ENCODE measurements at places on chromosomes 12 and 14. TPM values are rescaled to one million over a fixed set of nuclear protein-coding genes. Genes with fewer than 3 reads are reported as not detected.

DNA sequence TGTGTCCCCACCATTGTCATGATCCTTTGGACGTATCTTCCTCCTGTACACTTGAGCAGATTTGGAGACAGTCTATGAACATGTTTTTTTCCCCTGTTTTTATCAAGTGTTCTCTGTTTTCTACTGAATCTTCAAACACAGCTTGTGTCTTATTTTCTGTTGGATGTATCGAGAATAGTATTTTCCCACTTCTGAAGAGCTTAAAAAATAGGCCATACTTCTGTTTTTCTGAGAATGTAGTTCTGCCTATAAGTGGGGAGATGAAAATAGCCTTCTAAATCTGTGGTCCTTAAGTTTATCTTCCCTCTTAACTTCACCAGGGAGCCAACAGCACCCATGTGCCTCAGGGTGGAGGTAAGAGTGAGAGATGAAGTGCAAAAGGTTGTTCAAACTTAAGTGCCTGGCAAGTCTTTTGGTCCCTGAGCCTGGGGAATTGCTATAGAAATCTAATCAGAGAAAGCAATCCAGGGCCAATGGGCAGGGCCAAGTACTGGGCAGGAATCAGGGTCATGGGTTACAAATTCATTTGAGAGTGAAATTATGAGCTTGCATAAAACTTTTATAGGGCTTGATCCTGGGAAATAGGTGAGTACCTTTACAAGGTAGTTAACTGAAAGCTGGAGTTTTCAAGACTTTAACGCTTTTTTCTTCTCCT, 58.9 kb downstream of the ARF6 start:
- DNase-seq: no peak

The MOAP1 gene
- 38.5 TPM for total RNA-seq

DNA sequence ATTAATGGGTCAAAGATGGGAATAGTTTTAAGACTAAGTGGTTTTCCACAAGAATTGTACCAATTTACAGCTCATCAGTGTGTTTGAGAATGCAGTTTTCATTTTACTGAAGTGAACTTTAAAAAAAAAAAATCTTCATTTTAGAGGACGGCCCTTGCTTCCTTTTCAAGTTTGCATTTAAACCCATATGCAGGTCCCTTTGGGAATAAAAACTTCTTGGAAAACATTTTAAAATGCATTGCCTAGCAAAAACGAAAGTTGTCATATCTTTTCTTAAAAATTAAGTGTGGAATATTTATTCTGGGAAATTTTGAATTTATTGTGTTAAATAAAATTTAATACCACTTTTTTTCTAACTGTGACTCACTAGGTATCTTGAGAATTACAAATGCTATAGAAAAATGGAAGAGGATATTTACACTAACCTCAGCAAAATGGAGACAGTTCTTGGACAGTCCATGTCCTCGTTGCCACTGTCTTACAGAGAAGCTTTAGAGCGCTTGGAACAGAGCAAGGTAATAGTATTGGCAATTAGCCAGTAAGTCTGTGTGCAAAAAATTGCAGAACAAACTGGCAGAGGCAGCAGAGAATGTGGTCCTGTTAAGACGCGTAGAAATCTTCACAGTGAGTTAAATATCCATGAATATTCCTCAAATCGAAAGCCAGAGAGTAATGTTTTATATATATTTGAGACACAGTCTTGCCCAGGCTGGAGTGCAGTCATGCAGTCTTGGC, 209.7 kb downstream of the SYNE2 start:
- no peak for DNase-seq

The EAPP gene
- 35.5 TPM for total RNA-seq

DNA sequence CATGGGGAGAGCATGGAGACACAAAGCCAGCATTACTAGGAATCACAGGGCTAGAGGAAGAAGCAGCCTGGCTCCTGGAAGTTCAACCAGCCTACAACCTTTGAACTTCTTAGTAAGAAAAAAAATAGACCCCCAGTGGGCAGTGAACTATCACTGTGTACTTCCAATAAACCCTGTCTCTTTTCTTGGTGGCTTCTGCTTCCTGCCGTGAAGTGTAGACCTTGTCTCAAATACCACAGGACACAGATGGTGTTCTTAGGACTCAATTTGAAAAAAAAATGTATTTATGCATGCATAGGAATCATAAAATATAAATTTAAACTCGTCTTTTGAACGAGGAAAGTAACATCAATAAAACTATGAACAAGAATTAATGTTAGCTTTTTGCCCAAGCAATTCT, 3.6 kb upstream of the PTGER2 start:
- no peak for DNase-seq

- DNase-seq: no peak
These were observed 165.3 kb downstream of the ALX1 start for GRCh38 chr12:85445060-85445938.

DNA sequence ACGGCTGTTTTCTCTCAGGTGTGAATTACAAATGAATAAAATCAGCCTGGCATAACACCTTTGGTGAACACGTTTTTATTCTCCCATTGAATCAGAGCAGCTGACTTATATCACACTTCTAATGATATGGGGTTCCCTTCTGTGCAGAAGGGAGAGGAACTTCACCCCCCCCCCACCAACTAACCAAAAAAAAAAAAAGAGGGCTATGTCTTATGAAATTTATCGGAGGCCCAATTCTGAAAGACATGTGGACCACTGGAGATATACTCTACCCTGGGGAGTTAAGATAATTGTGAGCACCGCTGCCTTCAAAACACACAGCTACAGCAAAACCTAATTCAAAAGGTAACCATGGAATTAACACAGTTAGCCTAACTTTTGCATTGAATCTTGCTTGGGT, 4.6 kb downstream of the BCL11B start:
- DNase-seq: no peak

The GALNT9 gene
- total RNA-seq: not detected

The TEX52 gene
- total RNA-seq: under 0.01 TPM

- no peak for DNase-seq
These were observed 100.4 kb downstream of the RFLNA start for GRCh38 chr12:124395284-124395752.

The MMP14 gene
- 1.6 TPM for total RNA-seq

GRCh38 chr14:76844223-76844622, 18.0 kb downstream of the LRRC74A start:
- DNase-seq: peak; percentile 42

The DYNC1H1 gene
- total RNA-seq: 455 TPM

- DNase-seq: no peak
These were observed 279.6 kb downstream of the NUAK1 start for GRCh38 chr12:105858981-105859710.

DNA sequence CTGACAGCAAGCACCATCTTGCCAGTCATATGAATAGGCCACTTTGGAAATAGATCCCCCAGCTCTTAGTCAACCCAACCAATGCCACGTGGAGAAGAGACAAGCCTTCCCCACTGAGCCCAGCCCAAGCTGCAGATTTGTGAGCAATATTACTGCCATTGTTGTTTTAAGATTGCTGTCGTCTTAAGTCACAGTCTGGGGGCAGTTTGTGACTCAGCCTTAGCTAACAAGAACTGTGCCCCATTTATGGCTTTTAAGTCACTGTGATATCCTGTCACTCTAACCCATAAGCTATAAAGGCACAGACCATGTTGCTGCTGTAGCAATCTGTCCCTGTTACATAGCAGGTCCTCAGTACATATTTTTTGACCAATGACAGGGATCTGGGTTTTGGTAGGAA, 464.2 kb downstream of the MED13L start:
- no peak for DNase-seq

The LRRC10 gene
- not detected for total RNA-seq

GRCh38 chr12:43106355-43106754, 445.6 kb downstream of the ADAMTS20 start:
- DNase-seq: no peak

DNA sequence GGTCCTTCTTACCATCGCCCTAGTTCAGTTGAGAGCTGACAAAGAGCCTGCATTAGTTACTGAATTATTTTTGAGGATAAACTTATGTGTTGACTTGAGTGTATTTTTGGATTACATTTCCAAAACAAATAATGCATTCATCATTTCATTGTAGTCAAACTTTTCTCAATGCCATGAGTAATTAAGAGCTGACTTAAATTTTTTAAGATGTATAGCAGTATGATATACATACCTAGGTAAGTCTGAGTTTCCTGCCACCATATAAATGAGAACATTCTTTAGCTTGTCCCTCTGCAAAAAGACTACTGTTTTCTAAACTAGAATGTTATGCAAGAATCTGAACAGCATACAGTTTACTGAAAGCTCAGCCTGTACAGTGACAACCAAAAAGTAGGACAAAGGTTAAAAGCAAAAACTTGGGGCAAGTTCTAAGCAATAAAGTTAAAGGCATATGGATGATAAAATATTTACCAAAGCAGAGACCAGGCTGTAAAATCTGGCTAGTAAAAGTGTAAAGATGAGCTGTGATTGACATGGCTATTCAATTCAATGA, 82.1 kb upstream of the FERMT2 start:
- no peak for DNase-seq

- DNase-seq: no peak
These were observed 7.5 kb downstream of the UTP20 start for GRCh38 chr12:101287357-101287756.

- DNase-seq: no peak
These were observed 116.3 kb upstream of the FKBP4 start for GRCh38 chr12:2678426-2678825.

- no peak for DNase-seq
These were observed 100.2 kb downstream of the SYNE2 start for GRCh38 chr14:63952933-63953437.

DNA sequence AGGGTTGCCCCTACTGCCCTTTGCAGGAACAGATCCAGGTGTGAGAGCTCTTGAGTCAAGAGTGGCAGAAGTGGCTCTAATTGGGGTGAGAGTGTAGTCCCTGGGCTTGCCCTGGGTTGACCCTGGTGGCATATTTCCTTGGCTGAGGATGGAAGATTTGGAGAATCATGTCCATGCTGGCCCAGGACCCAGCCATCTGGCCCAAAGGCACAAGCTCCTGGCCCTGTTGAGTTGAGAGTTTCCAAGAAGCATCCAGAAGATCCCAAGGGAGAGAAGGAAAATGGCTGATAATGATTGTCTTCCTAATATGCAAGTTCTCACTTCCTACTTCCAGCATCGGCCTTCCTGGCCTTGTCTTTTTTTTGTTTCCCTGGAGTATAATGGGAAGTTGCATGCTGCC, 55.5 kb upstream of the SRSF5 start:
- no peak for DNase-seq

DNA sequence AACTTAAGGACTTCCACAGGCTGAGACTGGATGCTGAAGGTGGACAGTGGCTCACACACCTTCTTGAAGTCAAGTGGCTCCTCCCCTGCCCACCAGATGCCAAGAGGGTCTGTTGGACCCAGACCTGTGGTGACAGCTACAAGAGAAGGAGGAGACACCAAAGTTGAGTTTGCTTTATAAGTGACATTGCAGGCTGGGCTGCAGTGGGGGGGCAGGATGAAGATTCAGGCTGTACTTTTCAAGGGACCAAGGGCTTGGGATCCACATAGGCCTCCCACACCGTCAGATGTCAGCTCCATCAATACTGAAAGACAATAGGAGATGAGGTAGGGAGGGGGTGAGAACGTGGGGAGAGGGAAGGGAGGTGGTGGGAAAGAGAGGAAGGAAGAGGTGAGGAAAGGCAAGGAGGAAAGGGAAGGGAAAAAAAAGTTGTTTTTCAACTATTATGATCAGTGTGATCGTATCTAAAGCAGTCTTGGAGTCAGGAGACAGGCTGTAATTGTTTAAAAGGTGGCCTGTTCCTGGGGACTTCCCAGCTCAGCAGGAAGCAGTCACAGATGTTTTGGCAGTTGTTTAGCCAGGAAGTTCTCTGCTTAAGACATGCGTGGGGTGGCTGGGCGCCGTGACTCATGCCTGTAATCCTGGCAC, 84.1 kb upstream of the RESF1 start:
- peak; percentile 90 for DNase-seq

- no peak for DNase-seq
These were observed 41.3 kb upstream of the ANO6 start for GRCh38 chr12:45174595-45174994.

GRCh38 chr14:79405512-79405910, 805.8 kb downstream of the DIO2 start:
- no peak for DNase-seq

The KLRC1 gene
- total RNA-seq: not detected

- DNase-seq: no peak
These were observed 29.7 kb upstream of the ATP2A2 start for GRCh38 chr12:110251381-110251780.

The TMEM132D gene
- total RNA-seq: not detected

- no peak for DNase-seq
These were observed 10.0 kb upstream of the CLEC7A start for GRCh38 chr12:10140001-10140400.

The GNG2 gene
- total RNA-seq: 12.7 TPM

The KRT75 gene
- not detected for total RNA-seq

DNA sequence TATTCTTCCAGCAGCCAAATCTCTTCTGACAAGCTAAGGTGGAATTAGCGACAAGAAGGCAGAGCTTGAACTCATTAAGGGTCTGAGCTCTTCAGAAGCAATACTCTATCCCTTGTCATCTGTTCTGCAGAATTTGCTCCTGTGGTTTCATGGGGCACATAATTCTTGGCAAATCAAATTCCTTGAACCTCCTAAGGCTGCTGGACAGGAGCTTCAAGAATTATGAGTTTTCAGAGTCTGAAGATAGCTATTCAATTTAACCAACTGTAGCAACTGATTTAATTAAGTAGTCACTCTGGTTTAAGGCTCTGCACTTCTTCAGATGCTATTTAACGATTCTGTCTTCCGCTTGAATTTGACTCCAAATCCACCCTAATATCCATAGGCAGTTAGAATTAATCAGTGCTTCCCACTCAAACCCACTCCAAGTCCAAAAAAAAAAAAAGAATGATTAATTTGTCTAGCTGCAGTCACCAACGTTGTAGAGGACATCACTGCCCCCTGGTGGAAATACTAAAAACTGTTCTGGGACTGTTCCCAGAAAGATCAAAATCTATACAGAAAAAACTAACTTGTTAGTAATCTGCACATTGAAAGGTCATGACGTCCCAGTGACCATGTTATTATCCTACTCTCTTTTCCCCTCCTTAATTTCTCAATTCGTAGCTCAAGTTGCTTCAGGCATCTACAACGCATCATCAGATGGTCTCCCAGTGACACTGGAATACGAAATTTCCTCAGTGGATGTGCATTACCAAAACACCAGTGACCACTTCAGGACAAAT, 169.9 kb downstream of the KIF21A start:
- peak; percentile 50 for DNase-seq

GRCh38 chr14:72576258-72576657, 317.6 kb downstream of the DPF3 start:
- no peak for DNase-seq

- DNase-seq: no peak
These were observed 197.0 kb downstream of the ETNK1 start for GRCh38 chr12:22821985-22822384.

DNA sequence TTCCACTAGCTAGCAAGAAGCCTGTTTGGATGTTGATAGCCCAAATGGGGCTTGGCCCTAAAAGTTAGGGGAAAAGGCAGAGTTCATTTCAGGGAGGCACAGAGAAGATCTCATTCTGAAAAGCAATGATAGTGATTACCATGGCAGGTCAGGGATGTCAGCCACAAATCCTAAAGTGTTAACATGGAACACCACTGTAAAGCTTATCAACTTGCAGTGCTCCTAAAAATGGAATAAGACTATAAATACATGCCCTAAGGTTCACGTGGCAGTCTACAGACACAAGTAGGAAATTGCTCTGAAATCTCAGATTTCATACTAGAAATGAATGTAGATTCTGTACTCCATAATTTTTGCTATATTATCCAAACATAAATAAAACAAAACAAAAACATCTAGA, 280.0 kb upstream of the E2F7 start:
- DNase-seq: no peak

The CHGA gene
- not detected for total RNA-seq

- no peak for DNase-seq
These were observed 50.9 kb downstream of the TRAF3 start for GRCh38 chr14:102828151-102828550.
